ENCODE measurements at places on chromosomes 16 and 17.

- DNase-seq: no peak
Measured at GRCh38 chr16:55660828-55661227, 5.0 kb downstream of the SLC6A2 start.

- DNase-seq: no peak
Measured at GRCh38 chr17:29567554-29568330, 759 bp upstream of the TP53I13 start.

- no peak for DNase-seq
Measured at GRCh38 chr16:76963614-76964315, 227.2 kb upstream of the MON1B start.

GRCh38 chr17:49191409-49191916 lies 18.9 kb downstream of the GNGT2 start:
- no peak for DNase-seq

DNA sequence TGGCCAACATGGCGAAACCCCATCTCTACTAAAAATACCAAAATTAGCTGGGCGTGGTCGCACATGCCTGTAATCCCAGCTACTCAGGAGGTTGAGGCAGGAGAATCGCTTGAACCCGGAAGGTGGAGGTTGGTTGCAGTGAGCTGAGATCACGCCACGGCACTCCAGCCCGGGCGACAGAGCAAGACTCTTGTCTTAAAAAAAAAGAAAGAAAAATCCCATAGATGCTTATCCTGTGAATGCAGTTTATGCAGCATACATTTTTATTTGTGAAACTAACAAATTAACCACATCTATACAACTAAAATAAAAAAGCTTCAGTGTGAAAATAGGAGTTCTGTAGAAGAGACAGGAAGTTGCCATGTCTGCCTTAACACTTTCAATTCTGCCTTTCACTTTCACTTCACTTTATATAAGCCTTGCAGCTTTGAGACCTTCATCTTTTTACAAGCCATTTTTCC lies 7.1 kb downstream of the IGSF6 start:
- no peak for DNase-seq

- no peak for DNase-seq
Measured at GRCh38 chr17:65902831-65903522, 289.0 kb downstream of the CEP112 start.

GRCh38 chr16:58013201-58013956 lies 12.2 kb downstream of the USB1 start:
- DNase-seq: no peak

GRCh38 chr16:10616756-10617640 lies 36.6 kb upstream of the EMP2 start:
- DNase-seq: peak; percentile 30

DNA sequence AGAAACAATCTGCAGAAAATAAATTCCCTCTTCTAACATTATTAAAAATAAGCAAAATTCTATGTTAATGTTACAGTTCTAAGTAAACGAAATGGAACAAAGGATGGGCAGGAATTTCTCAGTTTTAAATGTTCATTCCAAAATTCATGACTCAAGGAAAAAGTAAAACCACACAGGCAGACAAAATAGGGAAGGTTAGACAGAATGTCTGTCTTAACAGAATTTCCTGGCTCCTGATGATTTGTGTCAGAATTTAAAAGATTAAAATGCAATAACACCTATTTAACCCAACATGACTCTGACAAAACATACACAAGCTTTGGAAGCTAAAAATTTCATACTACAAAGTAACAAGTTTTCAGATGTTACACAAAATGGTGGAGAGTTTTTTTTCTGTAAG lies 42.8 kb downstream of the SPOP start:
- DNase-seq: no peak

- no peak for DNase-seq
Measured at GRCh38 chr17:15658296-15658695, 25.8 kb downstream of the TRIM16 start.

DNA sequence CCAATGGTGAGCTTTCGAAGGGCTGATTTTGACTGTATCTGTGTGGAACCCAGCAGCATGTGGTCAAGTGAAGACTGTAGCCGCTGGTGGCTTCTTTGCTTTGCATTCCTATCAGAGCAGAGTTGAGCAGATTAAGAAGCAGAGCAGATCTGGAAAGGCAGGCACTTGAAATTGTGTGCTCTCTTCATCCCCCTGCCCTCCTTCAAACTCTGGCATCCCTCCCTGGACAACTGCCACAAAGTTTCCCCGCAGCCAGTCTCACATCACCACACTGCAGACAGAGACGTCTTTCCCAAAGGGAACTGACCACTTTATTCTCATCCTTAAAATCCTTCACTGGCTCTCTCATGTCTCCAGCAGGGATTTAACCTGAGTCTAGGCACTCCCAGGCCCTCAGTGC lies 237.1 kb upstream of the DYNLRB2 start:
- no peak for DNase-seq

GRCh38 chr16:86231321-86231995 lies 278.9 kb upstream of the FOXF1 start:
- DNase-seq: no peak

- DNase-seq: no peak
Measured at GRCh38 chr16:12057266-12057665, 80.7 kb downstream of the SNX29 start.

DNA sequence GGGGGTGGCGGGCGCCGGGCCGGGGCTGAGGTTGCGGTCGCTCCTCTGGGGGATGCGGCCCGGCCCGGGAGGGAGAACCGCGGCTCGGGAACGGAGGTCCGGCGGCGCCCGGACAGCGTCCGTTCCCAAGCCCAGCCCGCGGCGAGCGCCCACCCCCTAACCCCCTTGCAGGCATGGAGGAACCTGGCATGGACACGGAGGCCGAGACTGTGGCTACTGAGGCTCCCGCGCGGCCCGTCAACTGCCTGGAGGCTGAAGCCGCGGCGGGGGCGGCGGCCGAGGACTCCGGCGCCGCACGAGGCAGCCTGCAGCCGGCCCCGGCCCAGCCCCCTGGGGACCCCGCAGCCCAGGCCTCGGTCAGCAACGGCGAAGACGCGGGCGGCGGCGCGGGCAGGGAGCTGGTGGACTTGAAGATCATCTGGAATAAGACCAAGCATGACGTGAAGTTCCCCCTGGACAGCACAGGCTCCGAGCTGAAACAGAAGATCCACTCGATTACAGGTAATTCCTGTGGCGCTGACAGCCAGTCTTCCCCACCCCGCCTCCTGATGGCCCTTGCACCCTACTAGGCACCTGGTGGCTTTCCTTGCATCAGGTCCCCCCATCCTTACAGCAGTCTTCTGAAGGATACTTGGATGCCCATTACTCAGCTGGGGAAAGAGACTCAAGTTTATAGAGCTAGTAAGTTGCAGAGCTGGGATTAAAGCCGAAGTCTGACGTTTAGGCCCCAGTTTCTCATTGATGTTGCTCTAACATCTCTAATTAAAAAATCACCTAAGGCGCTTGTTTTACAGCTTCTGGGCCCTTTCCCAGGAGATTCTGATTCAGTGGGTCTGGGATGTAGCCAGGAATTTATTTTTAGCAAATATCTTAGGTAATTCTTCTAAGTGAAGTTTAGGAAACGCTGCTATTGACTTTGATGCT lies 514 bp downstream of the UBFD1 start:
- DNase-seq: no peak

- no peak for DNase-seq
Measured at GRCh38 chr16:8571061-8571596, 19.2 kb downstream of the TMEM114 start.

DNA sequence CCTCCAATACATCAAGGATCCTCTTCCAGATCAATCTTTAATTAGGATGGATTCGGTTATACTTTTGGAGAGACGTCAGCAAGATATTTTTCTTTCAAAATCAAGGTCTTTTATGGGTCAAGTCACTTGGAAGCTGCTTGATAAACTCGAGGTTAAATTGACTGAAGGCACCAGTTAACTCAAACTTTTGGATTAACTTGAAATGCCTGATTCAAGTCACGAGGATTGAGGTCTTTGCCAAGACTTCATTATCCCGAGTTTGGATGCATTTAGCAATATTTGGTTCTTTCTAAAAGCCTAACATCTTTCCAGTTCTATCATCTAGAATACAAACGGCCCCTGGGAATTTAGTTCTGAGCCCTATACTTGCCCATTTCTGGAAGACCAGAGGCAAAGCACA lies 82.9 kb downstream of the MYH11 start:
- no peak for DNase-seq

DNA sequence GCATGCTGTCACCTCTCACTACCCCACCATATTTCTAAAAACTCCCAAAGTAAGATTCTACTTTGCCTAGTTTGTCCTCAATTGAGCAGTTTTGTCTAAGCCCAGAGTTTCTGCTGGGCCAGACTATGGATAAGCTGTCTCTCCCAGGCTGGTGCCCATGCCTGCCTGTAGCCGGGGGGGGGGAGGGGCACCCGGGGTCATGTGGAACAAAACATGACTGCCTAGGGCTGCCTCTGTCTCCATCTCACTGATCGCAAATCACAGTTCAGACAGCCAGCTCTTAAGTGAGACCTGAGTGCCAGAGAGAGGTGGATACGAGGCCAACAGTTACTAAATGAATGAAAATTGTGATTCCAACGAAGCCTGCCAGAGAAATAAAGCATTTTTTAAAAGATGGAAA lies 78.8 kb upstream of the RPRML start:
- DNase-seq: no peak

- no peak for DNase-seq
Measured at GRCh38 chr16:81163671-81164070, 67.5 kb upstream of the GCSH start.

DNA sequence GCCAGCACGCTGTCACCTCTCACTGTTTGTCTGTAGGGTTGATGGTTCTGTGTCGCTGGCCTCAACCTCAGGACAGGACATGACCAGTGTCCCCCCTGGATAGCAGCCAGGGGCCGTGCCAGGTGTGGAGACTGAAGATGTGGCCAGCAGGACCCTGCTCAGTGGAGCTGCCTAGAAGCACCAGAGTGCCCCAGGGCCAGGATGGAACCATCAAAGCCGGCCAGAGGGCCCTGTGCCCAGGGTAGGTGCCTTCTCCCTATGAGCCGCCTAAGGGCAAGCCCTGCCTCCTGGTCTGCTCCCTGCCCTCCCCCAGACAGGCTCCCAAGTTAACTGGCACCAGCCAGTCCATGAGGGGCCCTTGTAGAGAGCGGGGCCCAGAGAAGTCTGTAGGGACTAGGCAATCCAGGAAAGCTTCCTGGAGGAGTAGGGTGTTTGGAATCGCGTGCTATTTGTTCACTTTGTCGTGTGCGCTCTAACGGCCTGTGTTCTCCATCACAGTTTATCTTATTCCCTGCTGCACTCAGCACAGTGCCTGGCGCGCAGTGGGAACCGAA lies 546 bp upstream of the NDUFB10 start:
- no peak for DNase-seq

- no peak for DNase-seq
Measured at GRCh38 chr17:29032013-29032856, 10.7 kb upstream of the PIPOX start.
